Activated naive CD4-positive, alpha-beta T cell treated with anti-CD3 and anti-CD28 coated beads, Interleukin-2, amount 50 U/mL, for 72 hours (primary cell): ENCODE measurements at places on chromosomes 13 and 19. TPM values are rescaled to one million over a fixed set of nuclear protein-coding genes. Genes with fewer than 3 reads are reported as not detected.

CCDC122 gene
- 2.8 TPM for total RNA-seq

C19orf85 gene
- total RNA-seq: not detected

BRCA2 gene
- total RNA-seq: 36.1 TPM

ZNF439 gene
- total RNA-seq: 7.4 TPM

ING1 gene
- 19.6 TPM for total RNA-seq

ZNF571 gene
- 5.0 TPM for total RNA-seq

TNFSF13B gene
- 2.8 TPM for total RNA-seq

SYCN gene
- not detected for total RNA-seq
